T-helper 1 cell (primary cell): ENCODE measurements at places on chromosomes 3 and 15.
A peak's percentile ranks its signal among the peaks of the same experiment; 100 is the strongest.

DNA sequence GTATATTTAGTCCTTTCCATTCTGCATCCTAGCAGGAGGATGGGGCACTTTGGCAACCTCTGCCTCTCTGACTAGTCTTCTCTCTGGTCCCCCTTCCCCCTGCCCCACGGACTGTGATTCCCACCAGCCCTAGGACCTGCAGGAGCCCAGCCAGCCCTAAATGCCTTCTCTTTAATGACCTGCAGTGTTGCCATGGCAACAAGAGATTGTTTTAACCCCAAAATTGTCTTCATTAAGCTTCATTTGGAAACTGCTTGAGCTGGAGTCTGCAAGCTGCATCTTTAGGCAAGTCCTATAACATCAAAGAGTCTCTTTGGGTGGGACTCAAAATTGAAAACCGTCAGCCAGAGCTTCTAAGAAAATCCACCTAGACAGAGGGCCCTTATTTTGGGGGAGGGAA, 59.7 kb upstream of the ANKRD34C start:
- DNase-seq, result no peak

- no peak for DNase-seq
Observed at GRCh38 chr3:25465266-25465860, 37.3 kb downstream of the RARB start.

GRCh38 chr15:67125589-67126502, 60.4 kb downstream of the SMAD3 start:
- DNase-seq, result no peak

DNA sequence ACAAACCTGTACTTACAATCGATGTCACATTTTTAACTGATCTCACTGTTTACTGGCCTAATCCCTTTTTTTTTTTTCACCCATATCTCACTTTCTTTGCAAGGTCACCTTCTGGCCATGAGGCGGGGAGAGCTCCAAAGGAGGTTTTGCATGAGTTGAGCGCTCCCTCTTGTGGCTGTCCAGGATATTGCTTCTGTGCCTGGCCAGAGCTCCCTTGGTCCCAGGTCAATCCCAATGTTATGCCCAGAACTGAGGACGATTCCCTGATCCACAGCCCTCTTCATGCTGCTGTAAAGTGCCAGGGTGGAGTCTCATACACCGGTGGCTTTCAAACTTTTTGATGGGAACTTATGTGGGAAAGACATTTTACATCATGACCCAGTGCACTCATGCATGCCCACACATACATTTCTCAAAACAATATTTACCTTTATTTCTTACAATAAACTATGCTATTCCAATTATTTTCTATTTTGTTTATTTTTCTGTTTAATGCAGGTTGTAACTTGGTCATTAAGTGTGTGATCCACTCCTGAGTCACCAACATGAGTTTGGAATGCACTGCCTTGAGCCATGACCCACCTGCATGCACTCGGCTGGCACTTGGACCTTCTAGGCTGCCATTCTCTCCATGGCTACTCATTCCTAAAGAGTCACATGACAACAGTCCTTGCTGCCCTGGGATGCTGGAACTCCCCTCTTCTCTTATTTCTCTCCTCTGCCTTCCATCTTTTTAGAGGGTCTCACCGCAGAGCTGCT, 9.6 kb upstream of the SST start:
- DNase-seq, result peak; percentile 43

GRCh38 chr15:45402955-45403877, 24.9 kb upstream of the GATM start:
- peak; percentile 13 for DNase-seq

DNA sequence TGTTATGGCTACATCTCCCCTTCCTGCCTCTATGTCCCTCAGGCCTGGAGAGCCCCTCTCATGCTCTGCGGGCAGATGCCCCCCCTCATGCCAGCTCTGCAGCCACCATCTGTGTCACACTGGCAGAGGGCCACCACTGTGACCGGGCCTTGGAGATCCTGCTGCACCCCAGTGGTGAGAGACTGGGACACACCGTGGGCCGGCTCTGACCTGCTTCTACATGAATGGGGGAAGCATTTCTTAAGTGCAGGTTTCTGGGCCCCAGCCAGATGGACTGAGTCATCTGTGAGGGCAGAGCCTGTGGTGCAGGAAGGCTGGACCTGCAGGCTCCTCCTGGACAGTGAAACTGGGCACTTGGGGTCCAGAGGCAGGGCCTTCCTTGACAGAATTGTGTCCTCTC, 4.8 kb downstream of the VWA5B2 start:
- no peak for DNase-seq

DNA sequence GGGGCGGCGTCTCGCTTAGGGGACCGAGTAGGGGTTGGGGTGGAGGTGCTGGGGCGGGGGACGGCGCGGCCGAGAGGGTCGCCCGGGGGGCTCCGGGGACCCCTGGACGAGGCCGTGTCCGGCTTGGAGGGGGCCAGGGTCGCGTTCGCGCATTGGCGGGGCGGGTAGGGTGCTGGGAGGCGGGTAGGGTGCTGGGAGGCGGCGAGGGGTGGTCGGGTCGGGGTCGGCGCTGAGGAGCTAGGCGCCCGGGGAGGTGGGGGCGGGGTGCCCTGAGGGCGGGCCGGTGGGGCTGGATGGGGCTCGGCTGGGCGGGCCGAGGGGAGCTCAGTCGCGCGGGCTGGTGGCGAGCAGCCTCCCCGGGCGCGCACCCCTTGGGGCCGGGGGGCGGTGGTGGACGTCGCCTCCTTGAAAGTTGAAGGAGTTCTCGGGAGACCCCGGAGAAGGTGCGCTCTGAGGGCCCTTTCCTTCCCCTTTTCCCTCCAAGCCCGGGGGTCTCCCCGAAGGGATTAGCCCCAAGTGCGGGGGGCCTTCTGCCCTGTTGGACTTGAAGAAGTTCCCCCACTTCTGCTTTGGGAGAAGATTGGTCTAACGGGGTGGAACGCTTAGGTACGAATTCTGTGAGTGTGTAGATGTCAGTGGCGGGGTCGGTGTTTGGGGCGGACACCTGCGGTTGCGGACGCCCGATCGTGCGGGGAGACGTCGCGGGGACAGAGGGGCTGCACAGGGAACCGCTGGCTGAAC, 543 bp downstream of the MEF2A start:
- no peak for DNase-seq

DNA sequence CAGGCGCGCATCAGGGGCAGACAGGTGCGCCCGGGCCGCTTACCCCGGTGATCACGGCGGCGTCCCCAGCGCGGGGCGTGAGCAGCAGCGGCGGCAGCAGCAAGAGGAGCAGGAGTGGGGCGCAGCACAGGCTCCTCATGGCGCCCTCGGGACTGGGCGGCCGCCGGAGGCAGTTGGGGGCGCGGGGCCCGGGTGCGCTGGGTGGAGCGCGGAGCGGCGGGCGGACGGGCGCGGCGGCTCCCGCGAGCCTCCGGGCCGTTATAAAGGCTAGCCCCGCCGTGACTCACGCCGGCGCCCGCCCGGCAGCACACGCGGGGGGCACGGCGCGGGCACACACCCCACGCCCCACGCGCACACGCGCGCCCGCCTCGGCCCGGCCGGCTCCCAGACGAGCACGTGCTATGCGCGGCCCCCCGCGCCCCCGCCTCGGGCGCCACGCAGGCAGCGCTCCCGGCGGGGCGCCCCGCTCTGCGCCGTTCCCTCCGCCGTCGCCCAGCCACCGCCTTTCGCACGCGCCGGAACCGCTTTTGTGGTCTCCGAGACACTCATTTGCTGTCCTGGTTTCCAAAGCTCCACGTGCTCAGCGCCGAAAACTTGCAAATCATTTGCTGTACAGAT, at the start of gene PROK2:
Gene PROK2, minus strand, starts transcription at position 235 of the 618 bp plus-strand sequence. Its CDS starts 96 bp downstream, at position 139.
- no peak for DNase-seq

DNA sequence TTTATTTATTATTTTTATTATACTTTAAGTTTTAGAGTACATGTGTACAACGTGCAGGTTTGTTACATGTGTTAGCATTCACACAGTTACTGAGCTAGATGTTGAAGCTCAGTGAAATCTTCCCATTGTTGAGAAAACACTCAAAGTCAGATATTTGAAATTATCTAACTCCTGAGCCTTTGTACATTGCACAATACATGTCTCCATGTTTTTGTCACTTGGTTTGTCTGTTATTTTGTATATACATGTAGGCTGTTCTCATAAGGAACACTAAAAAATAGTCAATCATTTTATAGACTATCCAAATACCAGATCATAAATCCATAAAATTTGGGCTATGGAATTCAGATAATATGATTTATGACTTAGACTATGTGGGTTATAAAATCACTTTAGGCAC, 1126.5 kb downstream of the NSUN3 start:
- no peak for DNase-seq

DNA sequence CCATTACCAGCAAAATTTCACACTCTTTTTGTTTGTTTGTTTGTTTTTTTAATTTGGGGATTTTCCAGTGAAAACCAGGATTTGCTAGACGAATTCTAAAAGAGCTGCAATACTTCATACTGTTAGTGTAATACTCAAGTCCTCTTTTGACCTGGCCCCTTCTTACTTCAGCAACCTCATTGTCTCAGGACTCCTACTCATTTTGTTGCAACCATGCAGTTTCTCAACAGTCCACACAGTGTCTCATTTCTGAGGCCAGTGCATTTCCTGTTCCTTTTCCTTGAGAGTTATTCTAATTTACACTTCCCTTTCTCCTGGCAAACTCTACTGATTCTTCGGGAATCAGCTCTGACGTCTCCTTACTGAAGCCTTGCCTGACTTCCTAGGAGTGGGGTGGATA, 35.6 kb downstream of the NSUN3 start:
- DNase-seq, result no peak

- DNase-seq, result no peak
Observed at GRCh38 chr3:185630182-185630622, 44.1 kb downstream of the SENP2 start.

GRCh38 chr15:38651328-38652038, 86.9 kb upstream of the RASGRP1 start:
- DNase-seq, result peak; percentile 50

DNA sequence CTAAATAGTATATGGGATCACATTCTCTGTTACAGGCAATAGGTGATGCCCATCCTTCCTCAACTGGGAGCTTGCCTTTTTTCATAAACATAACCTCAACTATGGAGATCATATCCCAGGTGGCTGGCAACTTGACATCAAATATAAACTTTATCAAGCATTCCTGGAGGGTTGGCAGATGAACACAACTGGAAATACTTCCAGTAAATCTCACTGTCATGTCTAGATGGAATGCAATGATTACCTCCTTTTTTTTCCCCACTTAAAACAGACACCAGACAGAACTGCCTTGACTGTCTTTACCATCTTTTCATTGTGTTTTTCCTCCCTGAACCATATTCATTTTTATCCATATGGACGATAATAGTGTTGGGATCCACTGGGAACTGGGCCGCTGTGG, 43.1 kb upstream of the PFN2 start:
- DNase-seq, result no peak

DNA sequence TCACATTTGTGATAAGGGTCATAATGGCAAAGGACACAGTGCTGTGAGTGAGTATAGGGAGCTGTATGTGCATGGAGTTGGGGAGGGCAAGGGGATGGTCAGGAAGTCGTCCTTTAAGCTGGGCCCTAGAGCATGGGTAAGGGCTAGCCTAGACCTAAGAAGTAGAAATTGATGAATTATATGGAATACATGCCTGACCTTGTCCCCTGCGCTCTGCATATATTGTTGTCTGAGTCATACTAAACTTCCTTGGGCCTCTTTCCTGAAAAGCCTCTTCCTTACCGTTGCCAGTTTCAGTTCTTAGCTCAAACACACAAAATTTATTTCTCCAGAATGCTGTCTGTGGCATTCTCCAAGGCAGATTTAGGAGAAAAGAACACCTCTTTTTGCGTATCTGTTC, 4.6 kb downstream of the SNRK start:
- no peak for DNase-seq

DNA sequence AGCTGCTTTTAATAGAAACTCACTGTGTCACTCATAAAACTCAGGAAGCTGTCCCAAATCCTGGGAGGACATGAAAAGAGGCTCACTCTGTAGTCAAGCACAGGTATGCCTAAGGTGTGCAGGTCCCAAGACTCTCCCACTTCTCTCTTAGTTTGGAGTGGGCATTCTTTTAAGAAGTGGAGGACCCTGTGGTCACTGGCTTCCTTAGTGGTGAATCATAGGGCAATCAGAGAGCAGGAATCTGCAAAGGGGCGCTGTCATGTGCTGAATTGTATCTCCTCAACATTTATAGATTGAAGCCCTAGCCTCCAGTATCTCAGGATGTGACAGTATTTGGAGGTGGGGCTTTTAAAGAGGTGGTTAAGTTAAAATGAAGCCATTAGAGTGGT, 47.2 kb upstream of the ZBTB38 start:
- DNase-seq, result no peak

- DNase-seq, result no peak
Observed at GRCh38 chr3:129973853-129974563, 512 bp upstream of the TRH start.
